IPS DF 6.9 (cell line): ENCODE measurements at places on chromosomes 13 and 19.

- DNase-seq: no peak
- peaks cover 2% of the 10 kb centered on the region; the same call in 1 of the 2 replicates for H3K4me1 ChIP-seq
- H3K27ac ChIP-seq: no peak overlapping the region
- no peaks in the 10 kb centered on the region for H3K27me3 ChIP-seq
- H3K4me3 ChIP-seq: no peak overlapping the region
Measured at GRCh38 chr19:5083547-5083965, 114.6 kb downstream of the KDM4B start.

GRCh38 chr13:49265822-49266221, 18.1 kb downstream of the CDADC1 start:
- no peak overlapping the region for H3K27ac ChIP-seq
- H3K27me3 ChIP-seq: no peaks in the 10 kb centered on the region
- no peak for DNase-seq
- no peak overlapping the region for H3K4me3 ChIP-seq

GRCh38 chr19:55362990-55363716, at the start of gene GARIN5B:
TSS of gene GARIN5B (minus strand) at chr19:55363260. CDS start at chr19:55363066, 194 bp downstream.
- no peak within 1 kb of the TSS for H3K4me3 ChIP-seq
- DNase-seq: no peak
- no peaks in the 10 kb centered on the region for H3K36me3 ChIP-seq
- H3K4me1 ChIP-seq: peaks cover 4% of the 10 kb centered on the region; the same call in 1 of the 2 replicates
- no peak within 1 kb of the TSS for H3K27ac ChIP-seq

DNA sequence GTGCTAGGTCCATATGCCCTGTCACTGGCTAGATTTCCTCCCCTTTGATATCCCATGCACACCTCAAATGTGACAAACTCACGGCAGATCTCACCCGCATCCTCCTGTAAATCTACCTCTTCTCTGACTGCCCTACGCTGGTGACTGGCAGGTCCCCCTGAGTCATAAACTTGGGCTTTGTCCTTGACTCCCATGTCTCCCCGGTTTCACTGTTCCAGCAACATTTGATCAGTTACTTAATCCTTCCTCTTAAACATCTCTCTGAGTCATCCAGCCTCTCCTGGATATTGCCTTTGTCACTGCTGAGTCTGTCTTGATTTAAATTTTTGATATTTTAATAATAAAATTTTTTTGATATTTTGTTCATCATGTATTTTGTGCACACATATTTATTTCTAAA, 26.5 kb downstream of the FAM216B start:
- no peaks in the 10 kb centered on the region for H3K4me1 ChIP-seq
- DNase-seq: no peak
- no peaks in the 10 kb centered on the region for H3K36me3 ChIP-seq
- no peaks in the 10 kb centered on the region for H3K27me3 ChIP-seq
- no peak overlapping the region for H3K27ac ChIP-seq
- H3K4me3 ChIP-seq: no peak overlapping the region

DNA sequence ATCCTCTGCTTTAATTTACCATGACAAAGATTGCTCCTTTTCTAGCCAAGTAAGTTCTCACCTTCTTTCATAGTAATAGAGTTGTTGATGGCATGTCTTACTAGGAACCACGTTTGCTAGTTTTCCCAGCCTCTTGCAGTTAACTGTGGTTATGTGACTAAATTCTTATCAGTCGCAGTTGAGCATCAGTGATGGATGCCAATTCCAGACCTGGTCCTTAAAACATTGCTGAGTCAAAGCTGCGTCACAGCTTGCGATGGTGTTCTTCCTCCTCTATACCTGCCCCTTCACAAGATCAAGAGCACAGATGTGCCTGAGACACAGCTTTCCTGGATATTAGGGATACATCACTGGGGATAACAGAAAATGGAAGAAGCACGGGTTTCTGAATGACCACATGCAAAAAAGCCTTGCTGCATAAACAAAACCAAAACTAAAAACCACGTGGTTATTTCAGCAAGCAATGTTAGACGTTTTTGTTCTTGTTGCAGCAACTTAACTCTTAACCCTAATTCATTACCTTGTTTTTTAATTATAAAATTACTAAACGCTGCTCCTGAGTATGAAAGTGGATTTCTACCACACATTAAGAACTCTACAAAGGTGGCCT, 97.6 kb upstream of the DACH1 start:
- H3K4me3 ChIP-seq: no peak overlapping the region
- no peaks in the 10 kb centered on the region for H3K4me1 ChIP-seq
- no peak overlapping the region for H3K27ac ChIP-seq
- no peak for DNase-seq
- no peaks in the 10 kb centered on the region for H3K36me3 ChIP-seq

DNA sequence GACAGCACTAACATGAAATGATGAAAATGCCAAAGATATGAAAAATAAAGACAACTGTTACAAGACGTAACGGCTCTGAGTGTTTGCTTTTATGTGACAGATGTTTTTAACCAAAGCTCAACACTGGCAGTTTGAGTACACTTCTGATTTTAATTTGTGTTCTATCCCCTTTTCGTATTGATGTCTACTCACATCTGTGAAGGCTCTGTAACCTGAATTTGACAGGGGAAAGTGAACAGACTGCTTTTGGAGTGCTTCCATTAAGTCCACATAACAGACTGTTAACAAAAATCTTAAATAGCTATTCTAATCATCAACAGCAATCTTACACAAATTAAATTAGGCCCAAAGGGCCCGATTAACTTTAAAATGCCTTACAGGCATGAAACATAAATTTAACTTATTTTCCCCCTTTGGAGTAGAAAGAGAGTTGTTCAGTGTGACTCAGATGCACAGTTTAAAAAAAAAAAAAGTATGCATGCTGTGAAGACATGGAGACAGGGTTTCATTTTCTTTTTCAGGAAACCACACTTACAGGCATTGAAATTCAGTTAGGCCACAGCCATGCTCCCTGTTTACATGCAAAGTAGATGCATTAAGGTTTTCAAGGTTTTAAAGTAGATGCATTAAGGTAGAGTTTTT, 16.3 kb upstream of the RNASEH2B start:
- no peak overlapping the region for H3K27ac ChIP-seq
- H3K4me3 ChIP-seq: no peak overlapping the region
- H3K27me3 ChIP-seq: no peaks in the 10 kb centered on the region
- H3K36me3 ChIP-seq: no peaks in the 10 kb centered on the region

GRCh38 chr13:49443357-49443703, 534 bp downstream of the CAB39L start:
- no peak for DNase-seq
- no peaks in the 10 kb centered on the region for H3K36me3 ChIP-seq
- no peaks in the 10 kb centered on the region for H3K27me3 ChIP-seq
- no peak overlapping the region for H3K27ac ChIP-seq
- no peaks in the 10 kb centered on the region for H3K4me1 ChIP-seq
- peak overlapping the region; percentile 83; the same call in 1 of the 2 replicates for H3K4me3 ChIP-seq

- H3K36me3 ChIP-seq: no peaks in the 10 kb centered on the region
- no peak overlapping the region for H3K4me3 ChIP-seq
- peaks cover 1% of the 10 kb centered on the region; the same call in 1 of the 2 replicates for H3K4me1 ChIP-seq
- no peak overlapping the region for H3K27ac ChIP-seq
- no peaks in the 10 kb centered on the region for H3K27me3 ChIP-seq
Measured at GRCh38 chr13:36883824-36884223, 36.2 kb downstream of the SMAD9 start.

GRCh38 chr13:69857183-69857821, 250.3 kb upstream of the ATXN8OS start:
- H3K4me1 ChIP-seq: no peaks in the 10 kb centered on the region
- H3K27ac ChIP-seq: no peak overlapping the region
- H3K36me3 ChIP-seq: no peaks in the 10 kb centered on the region
- DNase-seq: peak; percentile 11
- H3K27me3 ChIP-seq: no peaks in the 10 kb centered on the region
- H3K4me3 ChIP-seq: no peak overlapping the region
